Iris pigment epithelial cell (primary cell): ENCODE measurements at places on chromosomes 3 and 15.

DNA sequence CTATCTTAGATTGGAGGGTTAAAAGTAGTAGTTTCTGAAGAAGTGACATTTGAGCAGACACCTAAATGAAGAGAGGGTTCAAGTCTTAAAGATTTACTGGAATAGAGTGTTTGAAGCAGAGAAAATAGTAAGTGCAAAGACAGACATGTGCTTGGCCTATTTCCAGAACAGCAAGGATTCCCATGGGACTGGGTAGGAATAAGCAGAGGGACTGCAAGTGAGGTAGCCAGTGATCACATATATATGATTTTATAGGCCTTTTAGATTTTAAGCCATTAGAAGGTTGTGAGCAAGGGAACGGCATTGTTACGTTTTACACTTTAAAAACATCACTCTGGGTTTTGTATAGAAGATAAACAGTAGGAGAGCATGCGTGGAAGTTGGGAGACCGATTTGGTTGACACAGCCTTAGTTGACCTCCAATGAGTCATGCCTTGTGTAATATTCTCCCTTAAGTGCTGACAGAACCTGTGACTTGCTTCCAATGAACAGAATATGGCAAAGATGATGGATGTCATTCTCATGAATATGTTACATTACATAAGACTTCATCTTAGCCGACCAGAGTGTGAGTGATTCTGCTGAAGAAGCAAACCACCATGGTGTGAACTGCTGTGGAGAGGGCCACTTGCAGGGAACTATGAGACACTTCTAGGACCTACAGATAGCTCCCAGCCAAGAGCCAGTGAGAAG is 37.1 kb upstream of the SLC4A7 start:
- peak; percentile 98 for DNase-seq

DNA sequence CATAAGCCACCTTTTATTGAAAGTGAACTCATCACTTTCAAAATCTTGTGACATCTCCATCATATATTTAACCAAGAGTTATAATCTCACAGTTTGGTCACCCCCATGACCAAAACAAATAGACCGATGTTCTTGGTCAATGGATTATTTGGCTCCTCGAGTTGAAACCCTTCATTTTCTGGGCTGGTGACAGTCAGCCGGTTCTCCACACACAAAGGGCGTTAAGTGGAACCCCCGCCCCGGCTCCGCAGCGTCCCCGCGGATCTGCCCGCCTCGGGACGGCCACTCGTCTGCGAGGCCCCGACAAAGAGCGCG is 772 bp downstream of the TSPAN3 start:
- DNase-seq = no peak

GRCh38 chr3:41697702-41698101 is 264.2 kb downstream of the ULK4 start:
- no peak for DNase-seq

DNA sequence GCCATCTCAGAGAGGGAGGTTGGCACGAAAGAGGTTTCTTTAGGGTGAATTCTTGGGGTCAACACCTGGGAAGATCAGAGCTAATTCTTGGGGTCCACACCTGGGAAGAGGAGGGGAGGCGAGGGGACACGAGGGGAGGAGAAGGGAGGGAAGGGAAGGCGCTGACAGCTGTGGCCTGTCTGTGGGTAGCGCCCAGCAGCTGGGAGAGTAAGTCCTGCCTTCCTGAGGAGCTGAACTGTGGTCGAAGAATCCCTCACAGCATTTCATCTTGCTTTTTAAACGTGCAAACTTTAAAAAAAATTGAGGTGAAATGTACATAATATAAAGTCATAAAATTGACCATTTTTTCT is 63.2 kb upstream of the CGNL1 start:
- no peak for DNase-seq

DNA sequence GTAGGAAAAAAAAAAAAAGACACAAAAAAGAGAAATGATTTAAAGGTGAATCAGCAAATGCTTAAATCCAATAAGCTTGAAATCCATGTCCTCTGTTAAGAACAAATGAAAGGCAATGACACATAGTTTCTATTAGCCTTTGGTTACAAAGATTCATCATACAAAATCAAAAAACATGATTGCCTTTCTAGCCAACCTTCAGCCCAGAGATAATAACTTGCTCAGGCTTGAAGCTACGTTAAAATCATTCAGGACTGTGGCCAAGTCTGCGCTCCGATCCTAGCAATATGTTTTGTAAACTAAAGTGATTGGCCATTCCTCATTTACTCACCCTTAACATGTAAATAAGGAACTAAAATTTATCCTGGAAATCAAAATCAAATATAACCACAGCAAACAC is 556.7 kb downstream of the FGF12 start:
- DNase-seq = no peak

- no peak for DNase-seq
Observed at GRCh38 chr3:100120012-100120411, 5.7 kb upstream of the FILIP1L start.

- no peak for DNase-seq
Observed at GRCh38 chr3:154356009-154356408, 31.7 kb upstream of the DHX36 start.

- DNase-seq = no peak
Observed at GRCh38 chr3:97969541-97969940, 2.7 kb downstream of the RIOX2 start.

DNA sequence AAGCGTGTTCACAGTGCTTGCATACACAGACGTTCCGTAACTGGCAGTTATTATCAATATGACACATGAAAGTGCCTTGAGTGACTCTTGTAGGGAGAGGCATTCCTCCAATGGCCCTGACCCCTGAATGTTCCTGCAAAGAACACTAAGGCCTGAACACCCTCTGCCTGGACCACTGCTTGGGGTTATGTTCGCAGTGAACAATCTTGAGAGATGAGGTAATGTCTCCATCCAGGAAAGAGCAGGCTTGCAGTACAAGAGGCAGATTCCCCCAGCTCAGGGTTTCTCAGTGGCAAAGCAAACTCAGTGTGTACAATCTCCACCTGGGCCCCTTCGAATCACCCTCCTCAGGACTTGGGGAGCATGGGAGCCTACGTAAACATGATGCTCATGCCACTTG is 324.6 kb downstream of the MAGI1 start:
- DNase-seq = peak; percentile 87

DNA sequence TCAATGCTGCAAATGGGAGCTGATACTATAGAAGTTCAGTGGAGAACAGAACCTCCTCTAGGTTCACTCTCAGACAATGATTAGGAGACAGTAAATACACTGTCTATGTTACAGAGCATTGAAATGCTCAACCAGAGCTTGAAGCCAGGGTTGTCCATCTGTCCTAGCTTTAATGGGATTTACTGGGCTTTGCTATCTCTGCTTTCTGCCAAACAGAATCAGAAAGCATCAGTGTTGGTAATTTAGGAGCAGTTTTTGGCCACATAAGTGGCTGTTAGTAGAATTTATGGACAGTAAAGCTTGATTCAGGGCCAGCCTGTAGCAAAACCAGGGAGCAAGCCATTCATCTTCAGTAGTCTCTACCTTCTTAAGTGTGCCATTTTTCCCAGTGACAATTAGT is 396.3 kb downstream of the LSAMP start:
- DNase-seq = no peak

DNA sequence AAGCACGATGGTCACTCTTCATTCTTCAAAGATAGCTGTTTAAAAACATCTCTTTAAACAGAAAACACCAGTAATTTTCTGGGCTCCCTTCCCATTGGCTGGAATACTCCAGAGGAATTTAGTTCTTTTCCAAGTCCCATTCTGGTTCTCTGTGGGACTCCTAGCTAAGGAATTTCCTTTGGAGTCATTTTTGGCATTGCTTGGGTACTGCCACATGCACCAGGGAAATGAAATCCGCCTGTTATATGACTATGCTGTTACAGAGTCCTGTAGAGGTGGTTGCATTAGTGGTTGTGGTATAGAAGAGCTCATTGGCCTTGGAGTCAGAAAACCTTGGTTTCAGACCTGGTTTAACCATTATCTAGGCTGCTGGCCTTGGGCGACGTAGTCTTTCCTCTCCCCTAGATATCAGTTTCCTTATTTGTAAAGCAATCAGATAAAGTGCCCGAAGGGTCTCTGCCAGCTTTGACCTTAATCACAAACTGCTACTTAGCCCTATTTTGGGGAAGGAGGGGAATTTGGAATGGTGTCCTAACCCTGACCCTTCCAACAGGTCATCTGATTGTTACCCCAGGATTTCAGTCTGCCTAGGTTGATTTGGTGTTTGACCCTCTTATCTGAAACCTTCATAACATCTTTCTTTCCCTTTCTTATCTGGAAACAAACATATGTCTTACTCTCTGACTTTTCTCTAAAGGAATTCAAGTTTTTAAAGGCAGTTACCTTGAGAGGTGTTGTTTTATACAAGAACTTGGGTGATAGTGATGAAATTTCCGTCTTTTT is 13.4 kb downstream of the RTP1 start:
- DNase-seq = no peak

- DNase-seq = no peak
Observed at GRCh38 chr15:78155355-78155939, 6.3 kb downstream of the IDH3A start.

GRCh38 chr3:81463781-81464180 is 297.7 kb downstream of the GBE1 start:
- no peak for DNase-seq

DNA sequence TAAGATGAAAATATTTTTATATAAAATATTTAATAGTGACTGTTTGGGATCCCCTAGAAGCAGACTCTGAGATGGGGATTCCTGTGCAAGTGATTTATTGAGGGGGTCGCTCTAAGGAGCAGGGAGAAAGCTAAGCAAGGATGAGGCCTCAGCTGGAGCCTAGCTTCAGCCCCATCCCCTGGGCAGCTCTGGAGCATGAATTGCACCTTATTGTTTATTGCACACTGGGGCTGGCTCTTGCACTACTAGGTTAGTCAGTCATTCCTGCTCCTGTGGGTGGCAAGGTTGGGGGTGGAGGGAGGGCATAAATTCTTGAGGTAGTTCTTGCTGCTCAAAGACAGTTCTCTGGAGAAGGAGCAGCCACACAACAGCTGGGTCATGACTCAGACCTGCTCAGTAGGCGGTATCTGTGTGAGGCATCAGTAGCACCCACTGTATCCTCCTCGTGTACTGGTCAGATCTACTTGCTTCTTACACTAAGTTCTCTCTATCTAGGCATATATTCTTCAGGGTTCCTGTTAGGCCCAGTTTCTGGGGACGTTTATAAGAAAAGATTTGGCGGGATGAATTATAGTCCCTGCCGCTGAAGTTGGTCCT is 27.2 kb upstream of the TNFSF10 start:
- DNase-seq = peak; percentile 95

DNA sequence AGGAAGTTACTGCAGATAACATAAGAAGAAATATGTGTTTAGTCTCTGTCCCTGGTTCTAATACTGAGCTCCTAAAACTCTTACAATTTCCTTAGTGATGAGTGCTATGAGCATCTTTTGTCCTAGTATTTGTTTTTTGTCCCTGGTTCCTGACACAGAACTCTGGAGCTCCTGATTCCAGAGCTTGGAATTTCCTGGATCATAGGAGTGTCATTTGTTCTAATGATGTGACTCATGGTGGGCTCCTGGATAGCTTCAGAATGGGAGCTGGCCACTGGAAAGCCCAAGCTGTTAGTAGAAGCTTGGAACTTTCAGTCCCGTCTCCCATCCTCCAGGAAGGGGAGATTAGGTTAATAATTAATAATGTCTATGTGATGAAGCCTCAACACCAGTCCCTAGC is 98.2 kb downstream of the CNTN6 start:
- DNase-seq = no peak

DNA sequence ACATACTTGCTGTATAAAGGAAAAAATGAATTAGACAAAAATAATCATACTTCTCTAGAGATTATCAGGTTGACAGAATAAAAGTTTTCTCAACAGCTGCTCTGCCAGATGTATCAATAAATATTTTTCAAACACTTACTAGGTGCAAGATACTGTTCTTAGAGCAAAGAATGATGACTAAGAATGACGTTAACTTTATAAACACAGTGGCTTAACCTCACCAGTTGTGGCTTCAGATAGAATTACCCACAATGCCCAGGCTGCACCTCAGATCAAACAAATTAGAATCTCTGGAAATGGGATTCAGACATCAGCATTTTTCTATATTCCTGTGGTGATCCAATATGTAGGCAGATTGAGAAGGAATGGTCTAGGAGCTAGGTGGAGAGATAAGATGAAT is 422.4 kb upstream of the ATP11B start:
- DNase-seq = peak; percentile 24

GRCh38 chr3:186241910-186242821 is 119.9 kb downstream of the DGKG start:
- DNase-seq = peak; percentile 78

- DNase-seq = peak; percentile 38
Observed at GRCh38 chr15:28107111-28107903, 8.2 kb upstream of the OCA2 start.

DNA sequence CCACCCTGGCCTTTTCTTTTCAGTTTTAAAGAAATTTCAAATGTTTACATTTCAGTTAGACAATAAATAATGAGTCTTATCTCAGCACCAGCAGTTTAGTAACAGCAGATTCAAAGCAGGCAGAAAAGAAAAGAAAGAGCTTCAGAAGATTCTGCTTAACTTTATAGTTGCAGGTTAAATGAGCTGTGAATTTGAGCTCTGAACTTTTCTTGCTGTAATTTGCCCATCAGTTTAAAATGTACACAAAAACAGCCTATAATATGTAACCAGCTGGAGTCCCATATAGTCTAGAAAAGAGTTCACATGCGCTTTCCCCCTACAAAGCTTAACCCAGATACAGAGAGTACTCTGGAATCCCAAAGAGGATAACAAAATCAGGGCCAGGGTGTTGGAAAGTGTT is 59.7 kb upstream of the SIAH2 start:
- DNase-seq = no peak

DNA sequence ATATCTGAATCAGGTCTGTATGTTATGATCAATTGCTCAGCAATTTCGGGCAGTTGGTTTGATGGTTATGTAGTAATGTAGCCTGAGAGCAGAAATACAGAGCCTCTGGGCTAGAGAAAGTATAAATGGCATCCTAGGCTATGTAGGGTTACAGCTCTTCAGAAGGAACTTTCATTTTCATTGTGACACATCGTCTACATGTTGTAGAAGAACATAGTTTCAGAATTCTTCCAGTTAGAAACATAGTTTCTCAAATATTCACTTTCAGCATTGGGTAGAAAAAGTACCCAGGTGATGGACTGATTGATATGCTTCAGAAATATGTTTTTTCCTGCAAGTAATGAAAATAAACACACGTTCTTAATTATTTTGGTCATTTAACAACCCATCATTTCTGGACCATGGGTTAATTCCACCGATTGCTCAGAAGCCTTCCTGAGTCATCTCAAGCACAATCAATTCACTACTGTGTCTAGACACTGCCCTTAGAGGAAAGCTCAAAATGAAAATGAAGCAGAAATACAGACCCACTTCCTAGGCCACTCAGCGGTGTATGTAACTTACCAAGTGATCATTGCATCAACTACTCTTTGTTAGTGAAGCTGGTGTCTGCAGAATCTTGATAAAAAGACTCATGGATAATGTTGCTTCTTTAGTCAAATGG is 88.8 kb upstream of the TSEN2 start:
- DNase-seq = peak; percentile 42

DNA sequence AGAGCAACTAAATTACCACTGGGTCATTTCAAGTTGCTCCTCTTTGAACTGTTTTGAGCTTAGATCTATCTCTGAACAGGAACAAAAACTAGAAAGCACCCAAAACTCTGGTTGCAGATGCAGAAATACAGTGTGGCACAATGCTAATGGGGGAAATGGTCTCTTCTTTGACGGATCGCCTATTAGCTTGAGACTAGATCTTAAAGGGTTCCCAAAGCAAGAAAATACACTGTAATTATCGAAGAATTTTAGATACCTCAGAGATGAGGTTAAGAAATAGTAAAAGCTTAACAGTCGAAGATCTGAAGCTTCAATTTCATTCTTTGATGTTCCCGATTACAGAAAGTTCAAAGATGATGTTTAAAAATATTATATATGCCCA is 818 bp downstream of the PPP1R2 start:
- peak; percentile 9 for DNase-seq

GRCh38 chr3:15903759-15904720 is 106.3 kb upstream of the ANKRD28 start:
- no peak for DNase-seq
